ENCODE measurements at places on chromosomes 11 and 22. TPM values are rescaled to one million over a fixed set of nuclear protein-coding genes. Genes with fewer than 3 reads are reported as not detected.
A peak's percentile ranks its signal among the peaks of the same experiment; 100 is the strongest.

DNA sequence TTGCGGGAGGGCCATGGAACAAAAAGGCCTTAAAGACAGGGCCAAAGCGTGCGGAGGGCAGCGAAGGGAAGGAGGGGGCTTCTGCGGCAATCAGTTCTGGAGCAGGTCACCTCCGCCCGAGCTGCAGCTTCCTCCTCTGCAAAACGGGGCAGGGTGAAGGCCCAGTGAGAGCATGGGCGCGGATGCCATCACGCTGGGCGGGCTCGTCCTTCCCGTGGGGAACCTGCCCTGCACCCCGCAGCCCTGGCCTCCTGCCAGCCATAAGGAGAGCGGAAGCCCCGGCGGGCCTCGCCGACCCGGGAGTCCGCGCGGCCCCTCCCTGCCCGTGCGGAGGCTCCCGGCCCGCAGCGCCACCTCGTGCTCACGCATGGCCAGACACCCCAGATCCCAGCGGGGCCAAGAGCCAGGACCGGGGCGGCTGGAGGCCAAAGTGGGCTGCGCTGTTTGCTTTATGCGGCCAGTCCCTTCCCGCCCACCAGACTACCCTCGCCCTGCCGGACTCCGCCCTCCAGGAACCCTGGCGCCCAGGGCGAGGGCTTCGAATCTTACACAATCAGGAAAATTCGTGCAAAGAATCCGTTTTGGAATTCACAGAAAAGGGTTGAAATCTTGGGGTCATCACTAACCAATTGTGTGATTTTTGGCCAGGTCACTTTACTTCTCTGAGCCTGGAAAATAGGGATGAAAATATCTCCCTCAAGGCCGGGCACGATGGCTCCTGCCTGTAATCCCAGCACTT is 16.1 kb downstream of the TSKU start:
- DNase-seq = peak; percentile 95

GRCh38 chr11:1192741-1193325 is 30.0 kb upstream of the MUC5B start:
- DNase-seq = peak; percentile 16

- no peak for DNase-seq
These were observed 50.9 kb downstream of the CCDC34 start for GRCh38 chr11:27312110-27312509.

GRCh38 chr11:94876222-94876621 is 97.1 kb downstream of the CWC15 start:
- no peak for DNase-seq

DNA sequence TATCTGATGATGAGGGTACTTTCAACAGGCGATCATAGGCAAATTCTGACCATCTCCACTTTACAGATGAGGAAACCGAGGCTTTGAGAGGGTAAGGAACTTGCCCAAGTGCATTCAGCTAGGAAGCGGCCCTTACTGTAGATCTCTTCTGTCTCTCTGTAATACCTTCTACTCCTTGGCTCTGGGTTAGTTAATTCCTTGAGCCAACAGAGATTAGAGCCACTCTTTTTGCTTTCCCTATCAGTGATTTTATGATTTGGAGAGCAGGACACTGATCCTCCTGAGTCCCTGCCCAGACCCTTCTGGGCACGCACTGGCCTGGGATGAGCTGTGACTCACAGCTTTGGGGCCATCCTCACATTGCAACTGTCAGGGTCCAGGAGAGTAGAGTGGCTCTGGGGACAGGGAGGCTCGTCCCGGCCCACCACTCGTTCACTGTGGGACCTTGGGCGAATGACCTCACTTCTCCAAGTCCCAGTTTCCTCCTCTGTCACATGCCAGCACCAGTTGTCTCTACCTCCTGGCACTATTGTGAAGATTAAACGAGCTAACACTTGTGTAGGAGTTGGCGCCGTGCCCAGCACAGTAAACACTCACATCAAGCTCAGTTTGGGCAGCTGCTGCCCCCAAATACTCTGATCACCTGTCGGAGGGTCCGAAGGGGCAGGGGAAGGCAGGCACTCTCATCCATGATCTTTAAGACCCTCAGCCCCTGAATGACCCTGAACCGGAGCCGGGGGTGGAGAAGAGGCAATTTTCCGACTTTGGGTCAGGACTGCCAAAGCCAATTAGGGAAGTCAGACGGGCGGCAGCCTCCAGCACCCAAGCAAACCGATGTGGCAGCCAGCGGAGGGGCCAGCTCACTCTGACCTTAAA is 235.0 kb downstream of the MIAT start:
- no peak for DNase-seq

DNA sequence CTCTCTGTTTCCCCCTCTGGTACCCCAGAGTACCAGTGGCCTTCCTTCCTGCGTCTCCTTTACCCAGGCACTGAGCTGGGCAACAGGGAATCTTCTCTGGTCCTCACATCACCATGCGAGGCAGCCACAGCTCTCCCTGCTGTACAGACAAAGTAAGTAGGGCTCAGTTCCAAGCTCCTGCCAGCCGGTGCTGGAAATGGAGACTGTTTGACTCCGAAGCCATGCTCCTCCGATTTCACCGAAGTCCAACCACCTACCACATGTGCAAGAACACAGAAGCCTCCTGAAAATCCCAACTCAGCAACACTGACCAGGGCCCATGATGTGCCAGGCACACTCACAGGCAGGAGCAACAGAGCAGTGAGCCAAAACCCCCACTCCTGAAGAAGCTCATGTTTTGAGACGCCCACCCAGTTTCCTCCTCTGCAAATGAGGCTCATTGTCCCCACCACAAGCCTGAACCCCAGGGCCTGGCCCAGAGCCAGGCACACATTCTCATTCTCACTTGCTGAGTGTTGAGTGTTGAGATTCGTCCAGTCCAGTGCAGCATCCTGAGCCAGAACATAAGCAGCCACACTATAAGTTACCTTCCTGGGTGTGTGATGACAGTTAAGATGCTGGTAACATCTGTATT is 156.0 kb downstream of the MPPED1 start:
- DNase-seq = no peak

GRCh38 chr22:41899110-41899509 is 15.8 kb downstream of the SHISA8 start:
- no peak for DNase-seq

DNA sequence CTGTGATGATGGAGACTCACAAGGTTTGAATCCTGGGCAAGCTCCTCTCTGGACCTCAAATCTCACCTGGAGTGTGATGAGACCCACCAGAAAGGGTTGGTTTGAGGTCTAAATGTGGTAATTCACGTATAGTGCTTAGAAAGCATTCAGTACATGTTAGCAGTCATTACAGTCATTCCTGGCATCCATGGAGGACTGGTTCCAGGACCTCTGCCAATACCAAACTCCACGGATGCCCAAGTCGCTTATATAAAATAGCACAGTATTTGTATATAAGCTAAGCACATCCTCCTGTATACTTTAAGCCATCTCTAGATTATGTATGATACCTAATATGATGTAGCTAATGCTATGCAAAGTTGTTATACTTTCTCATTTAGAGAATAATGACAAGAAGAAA is 67.6 kb upstream of the CYP2D6 start:
- DNase-seq = no peak

GRCh38 chr11:109071712-109072524 is 350.1 kb upstream of the C11orf87 start:
- peak; percentile 38 for DNase-seq

DNA sequence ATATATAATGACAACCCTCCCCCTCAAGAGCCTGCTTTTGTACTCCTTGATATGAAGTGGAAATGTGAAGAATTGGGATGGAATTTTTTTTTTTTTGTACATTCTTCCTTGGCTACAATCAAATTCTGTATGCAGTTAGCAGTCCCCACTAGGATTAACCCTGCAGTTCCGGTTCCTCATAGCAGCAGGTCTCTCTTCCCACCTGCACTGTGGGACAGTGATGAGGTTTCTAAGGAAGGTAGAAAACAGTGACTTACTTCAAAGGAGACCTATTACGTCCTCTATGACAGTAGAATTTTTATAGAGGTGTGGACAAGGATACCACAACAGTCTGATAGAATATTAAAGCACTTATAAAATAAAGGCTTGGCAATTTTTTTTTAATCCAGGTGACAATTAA is 46.3 kb upstream of the ALKBH3 start:
- DNase-seq = no peak

- DNase-seq = no peak
These were observed 782.5 kb downstream of the ETS1 start for GRCh38 chr11:127804747-127805400.

- DNase-seq = no peak
These were observed 16.2 kb downstream of the POU2F3 start for GRCh38 chr11:120256178-120256577.

DNA sequence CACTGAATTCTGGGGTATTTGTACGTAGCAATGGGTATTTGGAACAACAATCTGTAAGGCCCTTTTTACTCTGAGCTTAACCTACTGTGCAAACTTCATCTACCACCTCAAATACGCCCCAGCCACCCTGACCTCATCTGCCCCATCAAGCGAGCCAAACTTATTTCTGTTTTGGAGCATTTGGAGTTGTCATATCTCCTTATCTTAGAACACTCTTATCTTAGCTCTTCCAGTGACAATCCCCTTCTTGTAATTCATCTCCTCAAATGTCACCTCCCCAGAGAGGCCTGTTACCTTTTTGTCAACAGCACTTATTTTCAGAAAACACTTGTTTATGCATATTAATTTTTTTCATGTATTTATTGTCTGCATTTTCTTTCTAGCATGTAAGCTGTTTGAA is 4.7 kb upstream of the MSANTD2 start:
- no peak for DNase-seq

Gene FOLR2
- 21.9 TPM for total RNA-seq

Gene FIBP
- 44.9 TPM for total RNA-seq

Gene IFITM10
- 0.77 TPM for total RNA-seq

Gene TTC9C
- total RNA-seq = 15.1 TPM

Gene EIF3D
- total RNA-seq = 76.1 TPM

Gene APOBEC3G
- 3.9 TPM for total RNA-seq

Gene GRK3
- total RNA-seq = 4.3 TPM

Gene MSANTD4
- total RNA-seq = 18.4 TPM

Gene TMEM121B
- total RNA-seq = 1.7 TPM

Measured in left ventricle myocardium superior (tissue), 1 donor.